ENCODE measurements at places on chromosomes 7 and 10.
A peak's percentile ranks its signal among the peaks of the same experiment; 100 is the strongest.

- DNase-seq = no peak
Observed at GRCh38 chr10:13734151-13734550, 147.4 kb downstream of the PRPF18 start.

DNA sequence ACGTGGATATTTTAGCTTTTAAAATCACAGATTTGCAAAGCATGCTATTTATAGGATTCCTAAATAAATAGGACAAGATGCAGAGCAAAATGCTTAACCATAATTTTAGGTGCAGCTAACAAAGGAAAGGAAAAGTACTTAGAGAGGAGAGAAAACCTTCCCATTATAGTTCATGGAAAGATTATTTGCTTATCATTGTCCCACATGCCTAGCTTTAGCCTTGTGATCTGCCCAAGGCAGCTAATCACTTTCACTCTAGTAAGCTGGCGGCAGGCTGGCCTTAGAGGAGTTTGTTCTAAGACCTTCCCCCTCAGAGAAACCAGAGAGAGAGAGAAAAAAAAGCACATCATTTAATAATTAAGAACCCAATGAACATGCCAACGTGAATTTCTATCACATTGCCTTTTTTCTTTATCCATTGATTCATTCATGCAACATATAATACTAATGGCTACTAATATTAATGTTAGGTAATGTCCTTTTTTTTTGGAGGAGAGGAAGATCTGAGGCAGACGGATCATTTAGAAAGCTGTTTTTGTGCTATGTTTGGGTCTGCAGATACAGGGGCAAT, 274.6 kb downstream of the ARL4A start:
- no peak for DNase-seq

- DNase-seq = no peak
Observed at GRCh38 chr10:88702848-88703597, 3.0 kb upstream of the LIPK start.

GRCh38 chr10:69897432-69897831, 95.7 kb downstream of the COL13A1 start:
- no peak for DNase-seq

GRCh38 chr7:118902600-118902999, 678.1 kb downstream of the ANKRD7 start:
- DNase-seq = no peak

GRCh38 chr10:28036587-28036986, 37.7 kb upstream of the ODAD2 start:
- no peak for DNase-seq

- DNase-seq = peak; percentile 47
Observed at GRCh38 chr10:103265717-103266329, 11.1 kb upstream of the INA start.

GRCh38 chr10:86411281-86411841, 44.8 kb upstream of the GRID1 start:
- DNase-seq = peak; percentile 81

DNA sequence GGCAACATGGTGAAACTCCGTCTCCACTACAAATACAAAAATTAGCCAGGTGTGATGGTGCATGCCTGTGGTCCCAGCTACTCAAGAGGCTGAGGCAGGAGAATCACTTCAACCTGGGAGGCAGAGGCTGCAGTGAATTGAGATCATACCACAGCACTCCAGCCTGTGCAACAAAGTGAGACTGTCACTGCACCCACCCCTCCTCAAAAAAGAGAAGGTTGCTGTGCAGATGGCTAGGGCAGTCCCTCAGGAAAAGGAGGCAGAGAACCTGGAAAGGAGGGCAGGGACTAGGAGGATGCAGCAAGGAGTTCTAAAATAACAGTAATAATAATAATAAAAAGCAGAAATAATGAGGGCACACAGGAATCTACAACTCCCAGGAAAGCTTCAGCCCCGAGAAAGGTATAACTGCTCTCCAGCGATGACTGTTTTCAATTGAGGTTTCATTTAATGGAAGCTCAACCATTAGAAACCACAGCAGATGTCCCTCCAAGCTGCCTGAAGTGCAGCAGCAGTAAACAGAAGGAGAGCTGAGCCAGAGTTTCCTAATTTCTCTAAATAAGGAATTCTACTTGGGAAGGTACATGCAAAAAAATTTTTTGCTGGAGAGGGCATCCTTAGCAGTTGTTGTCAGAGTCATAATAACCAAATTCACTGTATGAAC, 326.5 kb downstream of the GATA3 start:
- no peak for DNase-seq

Data from GM04504 (cell line).